ENCODE measurements at places on chromosomes 3 and 15. TPM values are rescaled to one million over a fixed set of nuclear protein-coding genes. Genes with fewer than 3 reads are reported as not detected.
A peak's percentile ranks its signal among the peaks of the same experiment; 100 is the strongest.

- H3K4me3 ChIP-seq: no peak overlapping the region
- no peaks in the 10 kb centered on the region for H3K36me3 ChIP-seq
- peaks cover 24% of the 10 kb centered on the region for H3K4me1 ChIP-seq
- DNase-seq: peak; percentile 73
- H3K27me3 ChIP-seq: no peaks in the 10 kb centered on the region
Observed at GRCh38 chr3:165800970-165801369, 36.3 kb downstream of the BCHE start.

The COL6A6 gene
- polyA plus RNA-seq: 0.41 TPM

GRCh38 chr3:183448369-183449128 is 20.1 kb upstream of the MCF2L2 start:
- DNase-seq: no peak
- H3K27ac ChIP-seq: peak overlapping the region; percentile 82
- peaks cover 22% of the 10 kb centered on the region for H3K36me3 ChIP-seq
- no peaks in the 10 kb centered on the region for H3K27me3 ChIP-seq
- H3K4me3 ChIP-seq: peak overlapping the region; percentile 75

DNA sequence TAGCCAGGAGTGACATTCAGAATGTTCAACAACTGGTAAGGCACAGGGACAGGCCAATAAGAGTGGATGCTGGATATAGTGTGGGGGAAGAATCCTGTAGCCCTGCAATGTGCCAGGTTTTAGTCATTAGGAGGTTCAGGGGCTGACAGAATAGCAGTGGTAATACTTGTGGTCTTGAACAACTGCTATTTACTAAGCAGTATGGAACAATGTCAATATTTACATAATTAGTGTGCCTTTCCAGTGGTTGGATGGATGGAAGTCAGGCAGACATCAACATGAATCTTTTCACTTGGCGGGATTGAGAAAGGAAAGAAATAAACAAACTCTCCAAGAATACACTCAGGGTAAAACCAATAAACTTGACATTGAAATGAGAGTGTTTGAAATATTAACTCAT is 55.1 kb downstream of the OTOL1 start:
- H3K4me1 ChIP-seq: peaks cover 23% of the 10 kb centered on the region
- DNase-seq: no peak
- H3K27ac ChIP-seq: no peak overlapping the region
- no peaks in the 10 kb centered on the region for H3K27me3 ChIP-seq
- H3K4me3 ChIP-seq: no peak overlapping the region

DNA sequence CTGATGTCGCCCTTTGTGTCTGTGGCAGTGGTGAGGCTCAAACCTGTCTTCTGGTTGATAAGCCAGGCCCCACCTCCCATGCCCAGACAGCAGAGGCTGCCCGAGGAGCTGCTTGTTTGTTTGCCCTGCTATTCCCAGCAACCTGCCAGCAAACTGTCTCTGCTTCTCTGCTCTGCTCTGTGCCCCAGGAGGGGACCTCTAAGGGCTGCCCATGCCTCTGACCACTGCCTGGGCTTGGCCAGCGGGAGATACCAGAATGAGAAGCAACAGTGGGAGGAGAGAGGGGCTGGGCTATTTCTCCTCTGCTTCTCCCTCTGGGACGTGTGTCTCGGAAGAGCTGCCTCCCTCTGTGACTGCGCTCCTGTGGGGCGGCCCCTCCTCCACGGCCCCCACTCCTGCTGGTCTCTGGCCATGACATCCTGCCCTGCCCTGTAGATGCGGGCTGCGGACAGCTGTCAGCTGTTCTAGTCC is 213.1 kb downstream of the RPLP1 start:
- H3K36me3 ChIP-seq: no peaks in the 10 kb centered on the region
- peak; percentile 12 for DNase-seq
- no peaks in the 10 kb centered on the region for H3K4me1 ChIP-seq
- H3K27me3 ChIP-seq: no peaks in the 10 kb centered on the region

- no peaks in the 10 kb centered on the region for H3K36me3 ChIP-seq
- no peak overlapping the region for H3K27ac ChIP-seq
- H3K4me1 ChIP-seq: peaks cover 5% of the 10 kb centered on the region
- no peaks in the 10 kb centered on the region for H3K27me3 ChIP-seq
- no peak overlapping the region for H3K4me3 ChIP-seq
Observed at GRCh38 chr15:78637776-78638435, 3.1 kb downstream of the CHRNB4 start.

DNA sequence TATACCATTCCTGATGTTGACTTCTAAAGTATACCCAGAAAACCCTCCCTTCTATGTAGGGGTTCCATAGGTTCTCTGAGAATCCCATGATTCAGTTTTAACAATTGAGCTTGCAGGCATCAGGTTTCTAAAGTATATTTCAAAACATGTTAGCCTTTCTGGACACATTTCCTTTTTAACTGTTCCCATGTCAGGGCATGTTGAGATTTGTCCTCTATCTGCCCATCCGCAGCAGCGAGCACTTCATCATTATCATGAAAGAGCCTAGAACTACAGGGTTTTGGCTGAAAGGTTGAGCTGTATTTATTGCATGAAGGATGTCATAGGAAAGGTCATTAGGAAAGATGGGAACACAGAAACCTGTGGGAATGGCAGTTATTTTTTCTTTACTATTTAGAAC is 201.1 kb upstream of the BHLHE40 start:
- no peaks in the 10 kb centered on the region for H3K36me3 ChIP-seq
- H3K4me1 ChIP-seq: no peaks in the 10 kb centered on the region
- DNase-seq: no peak
- no peak overlapping the region for H3K27ac ChIP-seq
- no peaks in the 10 kb centered on the region for H3K27me3 ChIP-seq

- no peak for DNase-seq
- no peak overlapping the region for H3K4me3 ChIP-seq
- H3K4me1 ChIP-seq: no peaks in the 10 kb centered on the region
- no peaks in the 10 kb centered on the region for H3K27me3 ChIP-seq
- H3K27ac ChIP-seq: no peak overlapping the region
- H3K36me3 ChIP-seq: no peaks in the 10 kb centered on the region
Observed at GRCh38 chr3:16975083-16975482, 90.3 kb downstream of the PLCL2 start.

- DNase-seq: no peak
- no peaks in the 10 kb centered on the region for H3K27me3 ChIP-seq
- no peaks in the 10 kb centered on the region for H3K4me1 ChIP-seq
- H3K27ac ChIP-seq: no peak overlapping the region
Observed at GRCh38 chr15:53627279-53627678, 132.2 kb downstream of the WDR72 start.

DNA sequence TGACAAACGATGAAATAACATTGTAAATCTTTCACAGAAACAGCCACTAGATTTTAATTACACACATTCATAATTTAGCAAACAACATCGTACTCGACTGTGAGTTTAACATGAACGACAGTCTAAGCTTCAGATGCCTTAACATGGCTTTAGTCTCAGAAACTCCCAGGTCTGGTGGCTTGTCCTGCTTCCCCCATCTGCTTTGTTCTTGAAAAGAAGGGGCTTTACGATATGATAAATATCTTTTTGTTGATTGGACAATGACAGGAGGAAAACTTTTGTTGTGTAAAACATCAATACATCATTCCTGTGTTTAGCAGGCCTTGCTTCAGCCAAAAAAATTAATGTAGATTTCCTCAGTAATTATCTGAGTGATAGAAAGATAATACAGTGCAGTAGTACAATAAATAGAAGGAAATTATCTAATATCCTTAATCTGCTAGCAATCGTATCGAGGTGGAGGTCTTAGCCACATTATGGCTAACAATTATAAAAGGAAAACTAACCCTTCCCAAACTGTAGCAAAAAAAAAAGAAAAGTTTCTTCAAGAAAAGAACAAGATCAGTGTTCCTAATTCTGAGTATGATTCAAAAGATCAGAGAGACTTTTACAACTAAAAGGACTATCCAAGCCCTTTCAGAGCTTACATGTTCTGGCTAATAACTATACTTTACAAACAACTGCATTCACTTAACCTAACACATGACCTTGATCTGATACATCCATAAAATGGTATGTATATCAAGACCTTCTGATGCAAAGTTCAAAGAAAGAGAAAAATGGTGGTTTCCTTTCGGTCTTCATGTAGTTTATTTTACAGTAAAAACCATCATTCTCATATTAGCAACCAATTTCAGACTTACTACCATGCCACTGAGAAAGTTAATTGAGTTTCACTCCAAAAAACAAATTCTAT is 535.7 kb downstream of the FOXP1 start:
- H3K4me3 ChIP-seq: no peak overlapping the region
- no peak overlapping the region for H3K27ac ChIP-seq
- DNase-seq: no peak
- peaks cover 27% of the 10 kb centered on the region for H3K4me1 ChIP-seq
- peaks cover 45% of the 10 kb centered on the region for H3K36me3 ChIP-seq
- H3K27me3 ChIP-seq: no peaks in the 10 kb centered on the region

GRCh38 chr3:131630097-131630496 is 127.3 kb upstream of the MRPL3 start:
- no peaks in the 10 kb centered on the region for H3K4me1 ChIP-seq
- H3K27me3 ChIP-seq: no peaks in the 10 kb centered on the region
- DNase-seq: peak; percentile 7

DNA sequence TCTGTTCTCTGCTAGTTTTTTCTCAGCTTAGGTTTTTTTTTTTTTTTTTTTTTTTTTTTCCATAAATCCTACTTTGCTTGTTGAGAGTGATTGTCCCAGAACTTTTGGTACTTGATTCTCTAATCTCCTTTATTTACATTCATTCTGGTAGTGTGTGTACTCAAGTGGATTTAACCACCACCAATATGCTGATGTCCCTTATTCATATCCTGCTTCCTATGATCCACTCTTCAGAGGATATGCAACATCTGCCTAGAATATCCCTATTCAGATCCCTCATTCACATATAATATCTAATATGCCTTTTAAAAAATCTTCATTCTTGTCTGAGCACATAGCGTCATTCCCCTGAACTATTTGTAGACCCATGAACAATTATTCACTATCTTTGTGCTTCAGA is 342.9 kb downstream of the VGLL3 start:
- H3K36me3 ChIP-seq: no peaks in the 10 kb centered on the region
- H3K4me3 ChIP-seq: no peak overlapping the region
- no peaks in the 10 kb centered on the region for H3K27me3 ChIP-seq
- no peaks in the 10 kb centered on the region for H3K4me1 ChIP-seq
- DNase-seq: no peak

The ZIC4 gene
- polyA plus RNA-seq: not detected

- no peaks in the 10 kb centered on the region for H3K27me3 ChIP-seq
- H3K27ac ChIP-seq: no peak overlapping the region
- peak; percentile 17 for DNase-seq
- H3K36me3 ChIP-seq: no peaks in the 10 kb centered on the region
- H3K4me1 ChIP-seq: no peaks in the 10 kb centered on the region
- H3K4me3 ChIP-seq: no peak overlapping the region
Observed at GRCh38 chr3:8052659-8053058, 449.0 kb upstream of the LMCD1 start.

- no peaks in the 10 kb centered on the region for H3K27me3 ChIP-seq
- no peaks in the 10 kb centered on the region for H3K36me3 ChIP-seq
- DNase-seq: peak; percentile 53
- no peak overlapping the region for H3K27ac ChIP-seq
Observed at GRCh38 chr3:120506828-120507774, 56.3 kb upstream of the FSTL1 start.

GRCh38 chr3:60898321-60898720 is 352.9 kb downstream of the FHIT start:
- H3K27ac ChIP-seq: no peak overlapping the region
- H3K4me3 ChIP-seq: no peak overlapping the region
- no peaks in the 10 kb centered on the region for H3K27me3 ChIP-seq
- H3K4me1 ChIP-seq: no peaks in the 10 kb centered on the region

The TLR9 gene
- not detected for polyA plus RNA-seq

The GOLGA6D gene
- not detected for polyA plus RNA-seq

DNA sequence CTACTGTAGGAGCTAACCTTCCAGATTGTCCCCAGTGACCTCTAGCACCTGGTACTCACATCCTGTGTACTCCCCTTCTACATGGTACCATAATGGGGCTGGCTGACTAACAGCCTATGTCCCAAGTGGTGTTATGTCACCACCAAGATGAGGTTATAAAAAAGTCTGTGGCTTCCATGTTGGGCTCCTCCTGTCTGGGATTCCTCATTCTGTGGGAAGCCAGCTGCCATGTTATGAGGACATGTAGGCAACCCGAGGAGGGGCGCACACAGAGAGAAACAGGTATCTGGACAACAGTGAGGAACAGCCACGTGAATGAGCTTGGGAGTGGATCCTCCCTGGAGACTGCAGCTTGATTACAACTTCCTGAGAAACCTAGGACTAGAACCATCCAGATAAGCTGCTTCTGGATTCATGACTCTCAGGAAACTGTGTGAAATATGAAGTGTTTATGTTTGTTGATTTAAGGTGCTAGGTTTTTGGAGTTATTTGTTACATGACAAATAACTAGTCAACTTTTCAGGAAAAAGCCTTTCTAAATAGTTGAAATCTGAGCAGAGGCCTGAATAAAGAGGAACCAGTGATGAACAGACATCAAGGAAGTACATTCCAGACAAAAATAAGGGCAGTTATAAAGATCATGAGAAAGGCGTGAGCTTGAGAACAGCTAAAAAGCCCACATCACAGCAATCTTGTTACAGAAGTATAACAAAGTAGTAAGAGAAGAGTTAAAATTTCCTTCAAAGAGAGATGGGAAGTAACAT is 21.7 kb downstream of the GOLIM4 start:
- peaks cover 3% of the 10 kb centered on the region for H3K4me1 ChIP-seq
- no peak overlapping the region for H3K4me3 ChIP-seq
- H3K36me3 ChIP-seq: no peaks in the 10 kb centered on the region
- no peaks in the 10 kb centered on the region for H3K27me3 ChIP-seq
- DNase-seq: no peak

DNA sequence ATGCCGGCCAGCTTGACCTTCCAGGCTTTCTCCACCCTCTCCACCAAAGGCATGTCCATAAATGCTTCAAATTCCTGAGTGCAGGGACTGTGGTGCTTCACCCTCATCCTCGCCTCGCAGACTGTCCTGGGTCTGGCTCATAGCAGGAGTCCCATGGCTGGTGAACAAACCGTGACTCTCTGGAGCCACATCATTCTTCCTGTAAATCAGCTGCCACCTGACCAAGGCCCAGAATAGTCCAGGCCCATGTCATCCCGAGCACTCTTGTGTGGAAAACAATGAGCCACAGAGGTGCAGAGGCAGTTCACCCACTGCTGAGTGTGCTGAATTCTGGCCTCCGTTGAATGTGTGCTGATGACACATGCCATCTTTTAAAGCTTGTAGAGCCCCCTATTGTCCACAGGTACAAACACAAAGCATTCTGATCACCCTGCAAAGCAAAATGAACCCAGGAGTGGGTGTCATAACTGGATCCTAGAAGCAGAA is 68.6 kb downstream of the ABHD5 start:
- H3K27ac ChIP-seq: peak overlapping the region; percentile 45
- no peaks in the 10 kb centered on the region for H3K27me3 ChIP-seq
- H3K36me3 ChIP-seq: no peaks in the 10 kb centered on the region
- H3K4me3 ChIP-seq: no peak overlapping the region

The GABRR3 gene
- not detected for polyA plus RNA-seq
